GM03348 (cell line): ENCODE measurements at places on chromosomes 2 and 18.

DNA sequence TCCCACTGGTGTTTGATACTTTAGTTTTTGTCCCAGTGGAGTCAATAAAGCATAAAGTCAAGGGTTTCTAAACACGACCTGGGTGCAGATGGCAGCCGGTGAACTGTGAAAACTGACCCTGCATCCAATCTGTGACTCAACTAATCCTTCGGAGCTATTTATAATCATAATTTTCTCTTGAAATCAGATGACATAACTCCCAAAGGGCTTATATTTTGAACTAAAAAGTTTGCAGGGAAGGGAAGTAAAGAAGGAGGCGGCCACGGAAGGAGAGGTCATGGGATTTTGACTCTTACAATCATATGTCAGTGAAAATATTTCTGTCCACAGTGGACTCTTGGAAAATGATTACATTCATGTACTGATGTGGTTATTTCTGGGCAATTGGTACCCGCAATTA, 178.5 kb downstream of the PDE1A start:
- DNase-seq: no peak

- DNase-seq: no peak
Observed at GRCh38 chr2:3325458-3326181, 52.0 kb downstream of the EIPR1 start.

DNA sequence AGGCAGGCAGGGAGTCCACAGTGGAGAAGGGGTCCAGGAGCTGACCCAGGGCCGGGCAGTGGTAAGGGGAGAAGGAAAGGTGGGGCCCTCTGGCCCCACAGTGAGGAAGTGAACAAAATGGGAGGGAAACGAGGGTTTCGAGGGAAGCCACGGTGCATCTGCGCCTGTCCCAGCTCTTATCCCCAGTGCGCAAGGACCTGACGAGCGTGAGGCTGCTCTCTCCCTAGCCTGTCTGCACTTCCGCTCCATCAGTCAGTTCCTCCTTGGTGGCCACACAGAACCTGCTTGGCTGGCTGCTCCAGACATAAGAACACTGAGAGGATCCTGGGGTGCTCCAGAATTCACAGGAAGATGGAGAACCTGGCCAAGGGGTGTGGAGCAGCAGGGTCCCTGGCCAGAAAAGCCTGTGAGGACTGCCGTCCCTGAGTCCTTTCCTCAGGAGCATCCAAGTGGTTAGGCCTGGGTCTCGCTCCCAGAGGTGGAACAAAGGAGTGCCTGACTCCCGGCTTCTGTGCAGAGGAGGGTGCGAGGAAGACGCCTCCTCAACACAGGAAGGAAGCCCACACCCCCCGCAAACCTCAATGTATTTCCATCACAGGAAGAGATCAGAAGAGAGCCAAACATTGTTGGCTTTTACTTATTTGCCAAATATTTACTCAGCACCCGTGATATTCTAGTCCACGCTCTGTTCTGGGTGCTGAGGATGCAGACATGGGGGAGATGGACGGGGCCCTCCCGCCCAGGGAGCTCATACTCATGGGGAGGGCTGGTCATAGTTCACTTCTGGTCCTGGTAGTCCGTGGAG, 43.7 kb upstream of the SEMA4C start:
- no peak for DNase-seq

DNA sequence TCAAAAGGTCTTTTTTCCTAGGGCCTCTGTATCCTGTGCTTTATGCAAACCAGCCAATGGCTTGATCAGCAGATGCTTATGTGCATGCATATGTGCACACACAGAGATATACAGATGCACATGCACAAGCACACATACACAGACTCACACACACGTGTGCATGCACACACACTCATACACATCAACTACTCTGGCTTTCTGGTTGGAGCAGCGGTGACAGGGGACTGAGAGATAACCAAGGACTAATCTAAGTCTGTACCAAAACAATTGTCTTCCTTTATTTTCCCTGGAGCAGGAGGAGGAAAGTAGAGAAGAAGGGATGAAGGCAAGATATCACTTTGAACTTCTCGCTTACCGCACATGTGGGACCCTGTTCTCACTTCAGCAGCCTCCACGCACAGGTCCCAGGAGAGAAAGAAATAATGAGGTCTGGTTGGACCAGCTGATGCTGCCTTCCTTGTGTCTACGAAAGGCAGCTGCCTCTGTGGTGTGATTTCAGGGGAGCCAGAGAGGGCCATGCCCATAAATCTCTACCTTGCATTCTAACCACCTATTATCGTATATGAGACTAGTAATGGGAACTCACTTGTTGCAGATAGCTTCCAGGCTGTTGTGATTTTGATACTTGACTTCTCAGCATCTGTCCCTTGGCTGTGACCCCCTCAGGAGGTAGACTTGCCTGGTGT, 338.0 kb downstream of the EN1 start:
- DNase-seq: no peak

DNA sequence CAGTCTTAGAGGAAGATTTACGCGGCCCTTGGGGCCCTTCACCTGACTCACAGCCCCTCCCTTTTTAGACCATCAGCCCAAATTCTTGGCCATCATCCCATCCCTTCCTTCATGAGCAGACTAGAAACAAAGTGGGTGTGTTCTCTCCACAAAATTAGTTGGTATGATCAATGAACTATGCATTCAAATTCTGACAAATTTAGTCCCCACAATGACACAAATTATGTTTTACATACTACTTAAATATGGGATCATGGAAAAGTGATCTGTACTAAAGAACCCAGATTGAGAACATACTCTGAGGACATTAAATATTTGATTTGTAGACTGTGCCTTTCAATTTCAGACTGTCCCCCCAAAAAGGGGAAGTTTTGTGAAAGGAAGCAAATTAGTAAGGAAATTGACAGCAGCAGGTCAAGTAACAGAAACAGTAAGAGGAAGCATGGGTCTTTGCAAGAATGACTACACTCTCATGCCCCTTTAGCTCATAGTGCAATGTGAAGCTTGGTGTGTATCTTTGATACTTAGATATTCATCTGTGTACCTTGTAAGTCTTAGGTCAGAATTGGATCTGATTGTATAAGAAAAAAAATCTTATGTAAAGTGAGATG, 2.2 kb upstream of the MAPRE2 start:
- no peak for DNase-seq

DNA sequence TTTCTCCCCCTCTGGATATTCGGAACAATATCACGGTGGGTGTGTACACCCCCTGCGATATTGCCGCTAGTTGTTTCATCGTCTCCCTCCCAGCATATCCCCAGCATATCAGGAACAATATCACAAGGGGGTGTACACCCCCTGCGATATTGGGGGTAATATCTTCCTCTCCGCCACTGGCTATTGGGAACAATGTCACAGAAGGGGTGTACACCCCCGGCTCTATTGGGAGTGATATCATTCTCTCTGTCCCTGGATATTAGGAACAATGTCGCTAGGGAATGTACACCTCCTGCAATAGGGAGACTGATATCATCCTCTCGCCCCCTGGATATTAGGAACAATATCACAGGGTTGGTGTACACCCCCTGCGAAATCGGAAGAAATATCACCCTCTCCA, 1932.0 kb downstream of the SUCLG1 start:
- no peak for DNase-seq

DNA sequence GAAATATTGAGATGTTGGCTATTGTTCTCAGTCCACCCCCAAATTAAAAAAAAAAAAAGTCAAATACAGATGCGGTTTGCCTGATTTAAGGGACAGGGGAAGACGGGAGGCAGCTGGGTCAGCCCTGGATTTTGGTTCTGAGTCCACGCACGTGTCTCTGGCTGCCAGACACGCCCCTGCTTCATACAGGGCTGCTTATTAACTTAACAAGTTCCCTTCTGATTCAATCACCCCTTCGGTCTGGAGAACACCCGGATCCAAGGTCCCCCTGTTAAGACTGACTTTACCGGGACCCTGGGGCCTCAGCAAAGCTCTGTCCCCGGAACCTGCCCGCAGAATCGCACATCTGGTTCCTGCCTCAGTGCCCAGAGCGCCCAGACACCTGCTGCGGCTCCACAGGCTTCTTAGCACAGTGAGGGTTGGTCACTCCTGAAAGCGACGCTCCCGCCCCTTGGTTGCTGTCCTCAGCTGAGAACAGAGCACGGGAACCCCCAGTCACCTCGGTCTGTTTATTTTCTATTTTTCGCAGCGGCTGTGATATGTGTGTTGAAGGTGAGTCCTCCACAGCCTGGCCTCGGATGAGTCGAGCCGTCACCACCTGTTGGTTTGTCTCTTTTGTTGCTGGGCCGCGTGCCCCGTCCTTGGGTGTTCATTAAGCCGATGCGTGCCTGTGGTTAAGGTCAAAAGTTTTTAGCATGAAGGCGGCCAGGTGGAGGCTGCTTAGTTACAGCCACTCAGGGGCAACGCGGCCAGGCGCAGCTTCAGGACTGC, 57.2 kb downstream of the RTP5 start:
- no peak for DNase-seq

GRCh38 chr2:218332920-218333645, 23.6 kb upstream of the CATIP start:
- no peak for DNase-seq

DNA sequence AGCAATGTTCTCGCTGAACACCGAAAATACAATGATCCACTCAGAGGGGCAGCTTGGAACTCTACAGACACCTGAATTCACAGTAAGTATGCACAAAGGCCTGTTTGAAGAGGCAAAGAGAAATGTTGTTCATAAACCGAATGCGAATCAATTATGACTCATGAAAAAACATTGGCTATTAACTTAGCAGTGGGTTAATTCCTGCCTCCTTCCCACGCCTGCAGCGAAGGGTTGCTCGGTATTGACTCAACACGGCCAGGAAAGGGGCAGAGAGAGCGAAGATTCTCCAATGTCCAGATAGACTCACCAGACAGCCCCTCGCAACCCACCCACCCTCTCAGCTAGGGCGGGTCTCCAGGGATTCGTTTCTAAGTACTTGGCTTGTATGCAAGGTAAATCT, 9.4 kb downstream of the CRACDL start:
- no peak for DNase-seq

- DNase-seq: no peak
Observed at GRCh38 chr2:29589440-29590103, 331.8 kb downstream of the ALK start.

GRCh38 chr18:26809346-26809745, 56.2 kb downstream of the AQP4 start:
- no peak for DNase-seq

DNA sequence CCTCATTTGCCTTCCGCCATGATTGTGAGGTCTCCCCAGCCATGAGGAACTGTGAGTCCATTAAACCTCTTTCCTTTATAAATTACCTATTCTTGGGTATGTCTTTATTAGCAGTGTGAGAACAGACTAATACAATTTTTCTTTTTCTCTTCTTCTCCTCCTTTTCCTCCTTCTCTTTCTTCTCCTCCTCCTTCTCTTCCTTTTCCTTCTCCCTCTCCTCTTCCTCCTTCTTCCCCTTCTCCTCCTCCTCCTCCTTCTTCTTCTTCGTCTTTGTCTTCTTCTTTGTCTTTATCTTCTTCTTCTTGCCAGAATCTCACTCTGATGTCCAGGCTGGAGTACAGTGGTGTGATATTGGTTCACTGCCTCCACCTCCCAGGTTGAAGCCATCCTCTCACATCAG, 20.2 kb downstream of the SKA1 start:
- no peak for DNase-seq
